Temporal lobe (tissue), 4 donors: ENCODE measurements at places on chromosomes 12 and 14. TPM values are rescaled to one million over a fixed set of nuclear protein-coding genes. Genes with fewer than 3 reads are reported as not detected.

The SLC17A8 gene
- 2.0 TPM for total RNA-seq

The KRT83 gene
- not detected for total RNA-seq

The ACOT6 gene
- total RNA-seq, result not detected

The KRT81 gene
- not detected for total RNA-seq

The AMN1 gene
- 56.8 TPM for total RNA-seq

The PDZRN4 gene
- total RNA-seq, result 41.1 TPM

The PRB2 gene
- 1.7 TPM for total RNA-seq

The FAM90A1 gene
- not detected for total RNA-seq

The HIP1R gene
- 75.7 TPM for total RNA-seq

The PTPRQ gene
- 0.49 TPM for total RNA-seq

The TAS2R31 gene
- 11.1 TPM for total RNA-seq

The MYBPC1 gene
- 2.2 TPM for total RNA-seq

The FAM186B gene
- not detected for total RNA-seq

The LRRC43 gene
- 0.98 TPM for total RNA-seq

The ACSM4 gene
- not detected for total RNA-seq

The KLRG1 gene
- 7.9 TPM for total RNA-seq

The ATP2A2 gene
- 169 TPM for total RNA-seq

The ACTR6 gene
- total RNA-seq, result 41.3 TPM

The COX8C gene
- not detected for total RNA-seq

The ZFC3H1 gene
- 48.9 TPM for total RNA-seq

The KRT79 gene
- total RNA-seq, result not detected

The BRAP gene
- total RNA-seq, result 17.7 TPM

The COCH gene
- total RNA-seq, result 43.5 TPM

The KRT74 gene
- total RNA-seq, result not detected

The SLC10A1 gene
- total RNA-seq, result not detected

The TRPV4 gene
- 0.25 TPM for total RNA-seq

The C12orf54 gene
- total RNA-seq, result not detected

The TAS2R14 gene
- total RNA-seq, result 9.8 TPM

The GALNT9 gene
- 5.4 TPM for total RNA-seq

The PTPRR gene
- 12.8 TPM for total RNA-seq

The KRT78 gene
- total RNA-seq, result not detected

The LTA4H gene
- 31.0 TPM for total RNA-seq

The KRT6C gene
- total RNA-seq, result not detected

The KRT75 gene
- not detected for total RNA-seq

The RAD9B gene
- total RNA-seq, result 0.74 TPM

The PLA2G1B gene
- 1.2 TPM for total RNA-seq

The JPH4 gene
- total RNA-seq, result 40.1 TPM
